ENCODE measurements at places on chromosomes 12 and 14. TPM values are rescaled to one million over a fixed set of nuclear protein-coding genes. Genes with fewer than 3 reads are reported as not detected.
A peak's percentile ranks its signal among the peaks of the same experiment; 100 is the strongest.

Gene PLBD1
- total RNA-seq = 63.7 TPM

Gene BAZ2A
- 110 TPM for total RNA-seq

DNA sequence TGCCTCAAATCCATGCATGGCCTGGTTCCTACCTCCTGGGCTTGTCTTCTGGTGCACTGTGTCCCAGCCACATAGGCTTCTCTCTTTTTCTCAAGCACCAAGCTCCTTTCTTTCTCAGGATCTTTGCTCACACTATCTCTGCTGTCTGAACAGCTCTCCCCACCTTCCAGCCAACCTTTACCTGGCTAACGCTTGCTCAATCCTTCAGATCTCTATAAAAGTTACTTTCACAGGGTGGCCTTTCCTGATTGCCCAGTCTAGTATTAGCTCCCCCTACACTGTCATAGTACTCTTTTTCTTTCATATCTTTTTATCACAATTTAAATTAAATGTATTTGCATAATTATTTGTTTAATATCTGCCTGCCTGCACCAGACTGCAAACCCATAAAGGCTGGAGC, 3.8 kb downstream of the PARP11 start:
- no peak for DNase-seq

DNA sequence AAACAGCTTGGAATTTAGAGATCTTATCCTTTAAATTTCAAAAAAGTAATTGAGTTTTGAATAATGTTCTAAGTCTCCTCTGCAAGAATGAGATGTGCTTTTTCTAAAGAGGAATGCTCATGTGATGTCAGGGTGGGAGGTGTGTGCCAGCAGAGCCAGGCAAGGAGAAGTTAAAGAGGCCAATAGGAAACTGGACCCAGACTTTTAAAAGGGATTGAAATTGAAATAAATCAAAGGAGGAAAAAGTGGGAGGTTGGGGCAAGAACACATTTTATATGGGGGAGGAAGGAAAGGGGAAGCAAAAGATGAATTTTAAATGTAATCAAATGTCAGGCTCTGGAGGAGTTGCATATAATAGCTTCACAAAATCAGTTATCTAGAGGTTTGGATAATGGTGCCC, 126.1 kb downstream of the FIGNL2 start:
- no peak for DNase-seq

Gene STYK1
- total RNA-seq = 19.9 TPM

GRCh38 chr12:41365653-41366171, 177.6 kb downstream of the PDZRN4 start:
- DNase-seq = no peak

DNA sequence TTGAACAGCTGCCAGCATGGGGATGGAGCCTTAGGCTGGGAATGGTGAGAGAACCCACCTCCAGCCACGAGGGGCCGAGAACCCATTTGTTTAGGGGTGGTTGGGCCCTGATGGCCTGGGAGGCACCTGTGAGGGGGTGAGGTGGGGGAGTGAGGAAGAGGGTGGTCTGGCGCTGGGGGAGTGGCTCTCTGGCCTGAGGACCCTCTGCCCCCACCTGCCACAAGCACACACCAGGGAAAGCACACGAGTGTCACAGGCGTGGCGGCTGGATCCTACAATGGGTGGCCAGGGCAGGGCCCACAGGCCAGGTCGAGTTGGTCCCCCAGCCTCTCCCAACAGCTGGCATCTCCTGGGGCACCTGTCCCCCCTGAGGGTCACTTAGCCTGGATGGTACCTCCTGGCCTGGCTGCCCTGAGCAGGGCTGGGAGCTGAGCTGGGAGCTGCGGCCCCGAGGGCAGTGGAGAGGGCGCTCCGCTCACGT, 340.5 kb downstream of the TMEM121 start:
- no peak for DNase-seq

- DNase-seq = peak; percentile 75
Observed at GRCh38 chr12:92552412-92553108, 150.2 kb upstream of the PLEKHG7 start.

Gene CCDC88C
- total RNA-seq = 62.1 TPM

Gene TESPA1
- total RNA-seq = 2.7 TPM

DNA sequence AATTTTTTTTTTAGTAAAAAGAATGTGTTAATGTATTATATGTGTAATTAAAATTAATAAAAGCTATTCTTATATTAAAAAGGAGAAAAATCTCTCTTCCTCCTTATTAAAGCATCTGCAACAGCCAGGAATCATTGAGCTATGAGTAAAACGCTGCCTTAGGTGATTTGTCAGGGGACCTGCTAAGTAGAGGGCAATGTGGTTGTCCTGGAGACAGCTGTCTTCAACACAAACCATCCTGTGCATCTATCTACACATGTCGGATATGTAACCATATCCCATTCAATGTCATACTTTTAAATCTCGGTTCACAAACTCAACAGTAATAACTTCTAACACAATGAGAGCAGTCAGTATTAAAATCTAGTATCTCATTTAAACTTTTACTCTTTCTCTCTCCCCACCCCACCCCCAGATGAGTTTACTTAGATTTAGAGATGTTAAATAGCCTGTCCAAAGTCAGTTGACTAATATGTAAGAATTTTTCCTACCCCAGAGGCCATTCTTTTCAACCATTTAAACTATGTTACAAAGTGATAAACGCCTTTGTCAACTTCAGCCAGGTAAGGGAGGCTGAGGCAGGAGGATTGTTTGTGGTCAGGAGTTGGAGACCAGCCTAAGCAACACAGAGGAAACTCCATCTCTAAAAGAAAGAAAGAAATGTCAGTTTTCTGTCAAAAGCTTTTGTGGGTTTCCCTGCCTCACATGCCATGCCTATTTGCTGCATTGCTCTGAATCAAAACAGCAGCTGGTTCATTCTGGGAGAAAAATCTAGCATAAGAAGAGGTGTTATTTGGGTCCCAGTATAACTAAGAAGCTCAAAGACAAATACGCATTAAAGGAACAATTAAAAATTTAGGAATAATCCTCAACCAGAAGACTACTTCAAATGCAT, 413.7 kb upstream of the CCDC196 start:
- no peak for DNase-seq

GRCh38 chr12:131249246-131250027, 295.7 kb downstream of the ADGRD1 start:
- DNase-seq = no peak

DNA sequence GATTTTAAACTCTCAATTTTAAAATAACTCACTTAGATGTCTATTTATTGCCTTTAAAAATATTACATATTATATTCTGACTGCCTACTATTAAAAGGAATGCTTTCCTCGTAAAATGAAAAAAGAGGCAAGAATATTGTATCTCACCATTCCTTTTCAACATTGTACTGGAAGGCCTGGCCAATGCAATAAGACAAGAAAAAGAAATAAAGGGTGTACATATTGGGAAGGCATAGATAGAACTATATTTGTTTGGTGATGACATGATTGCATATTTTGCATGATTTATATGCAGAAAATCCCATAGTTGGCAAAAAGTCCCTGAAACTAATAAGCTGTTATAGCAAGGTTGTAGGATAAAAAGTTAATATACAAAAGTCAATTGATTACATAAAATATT, 474.6 kb upstream of the ATP2B1 start:
- DNase-seq = no peak

DNA sequence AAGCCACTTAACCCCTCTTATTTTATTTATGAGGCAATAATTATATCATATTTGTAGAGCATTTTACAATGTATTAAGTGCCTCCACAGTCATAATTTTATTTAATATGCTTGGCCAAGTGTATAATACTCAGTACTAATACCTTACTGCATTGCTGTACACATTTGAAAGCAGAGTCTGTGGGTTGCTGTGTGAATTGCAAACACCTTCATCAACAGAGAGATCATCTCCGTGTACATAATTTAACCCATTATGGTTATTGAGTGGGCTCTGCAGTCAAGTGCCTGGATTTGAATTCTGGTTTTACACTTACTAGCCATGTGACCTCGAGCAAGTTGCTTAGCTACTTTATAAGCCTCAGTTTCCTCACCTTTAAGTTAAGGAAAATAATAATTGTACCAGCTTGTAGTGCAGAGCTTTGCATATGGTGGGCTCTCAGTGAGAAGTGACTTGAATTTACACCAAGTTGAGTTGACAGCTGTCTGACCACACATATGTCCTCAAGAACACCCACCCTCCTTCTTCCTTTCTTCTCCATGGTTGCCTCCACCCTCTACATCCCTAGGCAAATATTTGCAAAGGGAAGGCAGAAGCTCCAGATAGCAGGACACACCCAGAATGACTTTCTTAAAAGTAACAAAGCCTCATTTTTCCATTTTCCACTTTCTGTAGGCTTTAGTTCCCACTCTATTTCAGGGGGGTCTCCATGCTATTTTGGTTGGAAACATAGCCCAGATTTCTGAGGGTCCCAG, 12.3 kb downstream of the CRACR2A start:
- no peak for DNase-seq

Gene PLEKHG7
- total RNA-seq = 1.2 TPM

Gene CHGA
- total RNA-seq = 39.1 TPM

GRCh38 chr14:26200687-26201086, 397.1 kb downstream of the NOVA1 start:
- DNase-seq = no peak

GRCh38 chr14:105647784-105648608, 121.6 kb downstream of the TMEM121 start:
- no peak for DNase-seq

DNA sequence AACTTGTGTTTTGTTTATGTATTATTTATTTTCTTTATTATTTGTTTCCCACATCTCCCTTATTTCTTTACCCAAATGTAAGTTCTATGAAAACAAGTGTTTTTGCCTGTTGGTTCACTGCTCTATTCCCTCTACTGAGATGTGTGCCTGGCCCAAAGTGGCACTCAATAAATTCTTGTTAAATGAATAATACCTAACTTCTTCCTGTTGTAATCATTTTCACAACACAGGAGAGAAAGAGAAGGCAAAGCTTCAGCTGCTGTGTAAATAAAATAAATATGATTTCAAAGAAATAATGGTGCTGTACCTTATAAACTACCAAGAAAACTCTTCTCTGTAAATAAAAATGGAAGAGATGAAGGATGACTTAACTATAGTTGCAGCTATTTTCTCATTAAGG, 116.2 kb downstream of the TRHDE start:
- DNase-seq = no peak

GRCh38 chr12:31900271-31900670, 58.9 kb upstream of the RESF1 start:
- DNase-seq = no peak

- no peak for DNase-seq
Observed at GRCh38 chr14:52906141-52906601, 44.7 kb downstream of the FERMT2 start.

DNA sequence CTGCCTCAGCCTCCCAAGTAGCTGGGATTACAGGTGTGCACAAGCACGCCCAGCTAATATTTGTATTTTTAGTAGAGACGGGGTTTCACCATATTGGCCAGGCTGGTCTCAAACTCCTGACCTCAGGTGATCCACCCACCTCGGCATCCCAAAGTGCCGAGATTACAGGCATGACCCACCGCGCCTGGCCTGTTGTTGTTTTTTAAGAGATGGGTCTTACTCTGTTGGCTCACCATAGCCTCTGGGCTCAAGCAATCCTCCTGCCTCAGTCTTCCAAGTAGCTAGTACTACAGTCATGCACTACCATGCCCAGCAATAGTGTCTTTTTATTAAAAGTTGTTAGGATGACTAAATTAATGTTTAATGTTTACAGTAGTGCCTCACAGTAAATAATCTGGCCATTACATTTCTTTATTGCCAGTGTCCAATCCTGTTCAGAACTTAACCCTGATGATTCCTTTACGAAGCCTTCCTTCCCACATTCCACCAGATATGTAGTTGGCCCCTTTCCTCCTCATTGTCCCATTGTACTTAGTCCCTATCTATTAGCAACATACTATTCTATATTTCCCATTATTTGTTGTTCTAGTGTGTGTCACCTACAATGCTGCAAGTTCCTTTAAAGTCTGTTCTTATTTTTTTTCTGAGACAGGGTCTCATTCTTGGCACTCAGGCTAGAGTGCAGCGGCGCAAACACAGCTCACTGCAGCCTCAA, 8.8 kb upstream of the SMARCC2 start:
- no peak for DNase-seq

GRCh38 chr12:121295746-121296617, 527 bp downstream of the CAMKK2 start:
- peak; percentile 81 for DNase-seq

Gene SDR9C7
- total RNA-seq = not detected

Data from mucosa of descending colon (tissue), 3 donors.